ENCODE measurements at places on chromosomes 7 and 10.

GRCh38 chr10:47445720-47446119 is 38.2 kb downstream of the ANXA8 start:
- no peak for DNase-seq

DNA sequence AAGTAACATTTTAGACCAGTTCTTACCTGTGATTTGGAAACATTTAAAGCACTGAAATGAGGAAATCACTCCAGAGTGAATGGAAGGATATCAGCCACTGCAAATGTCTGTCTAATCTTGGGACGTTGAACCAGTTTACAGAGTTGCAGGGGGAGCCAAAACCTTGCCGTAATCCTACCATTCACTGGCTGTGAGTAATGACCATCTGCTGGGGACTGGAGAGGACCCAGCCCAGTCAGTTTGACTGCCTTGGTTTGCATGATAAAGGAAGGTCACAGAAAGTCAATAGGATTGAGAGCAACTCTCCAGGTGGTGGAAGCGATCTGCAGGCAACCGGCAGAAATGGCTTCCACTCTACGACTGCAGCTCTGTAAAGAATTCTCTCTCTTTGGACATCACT is 167.2 kb downstream of the AKR1D1 start:
- no peak for DNase-seq

DNA sequence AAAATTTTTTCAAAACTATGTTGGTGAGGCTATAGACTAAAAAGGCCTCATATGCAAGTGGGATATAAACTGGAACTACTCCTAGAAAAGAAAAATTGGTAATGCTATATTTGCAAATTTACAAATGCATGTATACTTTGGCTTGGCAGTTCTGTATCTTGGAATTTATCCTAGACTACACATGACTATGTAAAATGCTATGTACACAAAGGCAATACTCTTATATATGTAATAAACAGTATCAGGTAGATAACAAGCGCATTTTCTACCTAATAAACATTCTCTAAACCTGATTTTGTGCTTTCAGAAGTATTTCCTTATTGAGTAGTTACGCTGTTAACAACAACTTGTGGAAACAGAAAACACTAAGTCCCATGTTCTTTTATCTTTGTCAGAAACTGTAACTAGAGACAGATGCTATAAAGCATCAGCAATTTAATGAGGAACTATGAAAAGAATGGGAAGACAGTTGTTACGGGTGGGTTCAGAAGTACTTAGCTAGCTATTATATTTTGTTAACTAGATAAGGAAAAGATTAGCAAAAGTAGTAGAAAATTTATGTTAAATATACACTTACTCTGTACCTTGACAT is 107.8 kb downstream of the ARHGAP12 start:
- no peak for DNase-seq

GRCh38 chr7:148914208-148914777 is 30.2 kb upstream of the EZH2 start:
- no peak for DNase-seq

DNA sequence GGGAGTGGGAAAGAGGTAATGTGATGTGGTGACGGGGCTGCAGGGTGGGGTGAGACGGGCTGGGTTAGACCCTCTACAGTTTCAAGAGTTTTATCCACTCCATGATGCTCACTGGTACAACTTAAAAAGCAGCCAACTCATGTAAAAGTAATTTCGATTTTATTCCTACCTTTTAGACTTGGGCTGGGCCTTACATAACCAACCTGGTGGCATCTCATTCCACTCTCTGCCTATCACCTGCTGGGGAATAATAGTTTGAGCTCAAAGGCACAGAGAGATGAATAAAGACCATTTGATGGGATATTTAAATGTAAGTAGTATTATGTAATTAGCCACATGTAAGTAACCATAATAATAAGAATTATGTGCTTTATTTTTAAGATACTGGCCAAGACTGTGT is 366.0 kb upstream of the RNF32 start:
- DNase-seq: no peak

DNA sequence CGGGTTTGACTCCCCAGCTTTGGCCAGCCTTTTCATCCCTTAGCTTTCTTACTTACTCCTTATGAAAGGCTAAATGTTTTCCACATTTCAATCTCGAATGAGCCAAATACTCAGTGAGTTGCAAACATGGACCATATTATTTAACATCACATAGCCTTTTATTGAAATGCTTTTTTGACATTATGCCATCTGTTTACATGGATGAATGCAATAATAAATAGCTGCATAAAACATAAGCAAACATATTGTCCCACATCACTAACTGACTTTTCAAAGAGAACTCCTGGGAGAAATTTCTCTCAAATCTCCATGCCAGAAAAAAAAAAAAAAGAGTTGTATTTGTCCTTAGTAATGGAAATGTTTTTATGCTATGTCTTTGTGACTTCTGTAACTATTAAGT is 134.9 kb downstream of the LSMEM1 start:
- DNase-seq: no peak

- no peak for DNase-seq
Observed at GRCh38 chr10:17196045-17196444, 5.4 kb downstream of the TRDMT1 start.

DNA sequence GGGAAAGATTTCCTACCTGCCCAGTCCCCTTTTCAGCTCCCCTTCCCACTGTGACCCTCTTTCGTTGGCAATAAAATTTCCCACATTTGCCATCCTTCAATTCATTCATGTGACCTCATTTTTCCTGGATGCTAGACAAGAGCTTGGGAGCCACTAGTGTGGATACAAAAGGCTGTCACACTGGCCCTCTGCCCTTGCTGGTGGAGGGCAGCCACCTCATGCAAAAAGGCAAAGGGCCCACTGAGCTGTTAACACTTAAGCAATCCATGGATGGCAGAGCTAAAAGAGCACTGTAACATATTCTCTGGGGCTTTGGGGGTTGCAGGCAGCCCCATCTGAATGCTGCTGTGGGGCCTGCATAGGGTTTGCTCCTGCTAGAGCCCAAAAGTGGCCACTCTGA is 315.1 kb downstream of the NEBL start:
- DNase-seq: no peak

GRCh38 chr10:71995887-71996575 is 31.8 kb downstream of the CHST3 start:
- no peak for DNase-seq

DNA sequence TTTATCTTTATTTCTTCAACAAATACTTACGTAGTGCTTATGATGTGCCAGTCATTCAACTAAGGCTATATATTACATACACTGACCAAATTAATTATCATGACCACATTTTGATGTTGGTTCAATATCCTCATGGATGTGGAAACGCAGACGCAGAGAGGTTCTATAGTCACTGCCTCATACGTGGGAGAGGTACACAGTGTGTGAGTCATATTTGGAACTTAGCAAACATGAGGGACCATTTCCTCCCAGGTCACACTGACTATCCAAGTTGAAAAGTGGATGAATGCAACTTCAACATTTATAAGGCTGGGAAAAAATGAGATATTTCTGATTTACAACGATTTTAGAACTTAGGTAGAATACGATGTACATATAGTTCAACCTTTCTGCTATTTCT is 113.6 kb downstream of the PRLHR start:
- DNase-seq: no peak

GRCh38 chr7:140485500-140486265 is 6.4 kb upstream of the MKRN1 start:
- DNase-seq: no peak

DNA sequence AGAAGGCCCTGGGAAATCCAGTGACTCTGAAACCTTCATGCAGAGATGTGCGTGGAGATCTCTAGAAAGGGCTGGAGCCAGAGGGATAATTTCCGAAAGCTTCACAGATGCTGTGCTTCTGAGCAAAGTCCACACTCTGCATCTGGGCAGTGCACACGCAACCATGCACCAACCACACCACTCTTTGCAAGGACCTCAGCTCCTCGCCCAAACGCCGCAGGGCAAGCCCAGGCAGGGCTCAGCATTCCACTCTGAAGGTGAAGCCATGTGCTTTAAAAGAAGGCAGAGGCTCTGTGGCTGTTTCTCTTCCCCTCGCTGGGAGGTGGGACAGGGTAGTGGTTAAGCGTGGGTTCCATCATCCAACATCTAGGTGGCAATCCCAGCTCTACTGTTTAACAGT is 48.4 kb downstream of the ASB13 start:
- no peak for DNase-seq

- DNase-seq: no peak
Observed at GRCh38 chr10:78187371-78187770, 153.7 kb downstream of the RPS24 start.

GRCh38 chr7:137146552-137147337 is 196.8 kb downstream of the PTN start:
- no peak for DNase-seq

- no peak for DNase-seq
Observed at GRCh38 chr10:283916-284356, 148.7 kb downstream of the ZMYND11 start.

GRCh38 chr10:132977076-132977475 is 34.7 kb upstream of the CFAP46 start:
- no peak for DNase-seq

DNA sequence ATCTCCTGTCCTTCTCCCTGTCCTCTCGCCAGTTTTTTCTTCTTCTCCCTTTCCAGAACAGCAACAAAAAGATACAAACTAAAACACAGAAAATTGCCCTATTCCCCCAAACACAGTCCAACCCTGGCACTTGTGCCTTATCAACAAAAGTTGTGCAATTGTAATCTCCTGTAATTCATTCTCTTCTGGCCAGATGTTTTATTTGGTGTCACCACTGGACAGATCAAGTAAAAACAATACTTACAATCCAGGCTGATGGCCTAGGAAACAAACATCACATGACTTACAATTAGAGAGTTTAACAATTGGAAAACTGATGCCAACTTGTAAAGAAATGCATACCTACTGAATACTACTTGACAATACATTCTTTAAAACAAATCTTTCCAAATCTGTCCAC is 231.6 kb downstream of the ETV1 start:
- DNase-seq: no peak

GRCh38 chr10:77643795-77644468 is 6.3 kb upstream of the KCNMA1 start:
- peak; percentile 34 for DNase-seq

- no peak for DNase-seq
Observed at GRCh38 chr7:33258491-33258951, 129.2 kb downstream of the BBS9 start.

GRCh38 chr7:113608782-113609181 is 310.0 kb downstream of the PPP1R3A start:
- DNase-seq: no peak

DNA sequence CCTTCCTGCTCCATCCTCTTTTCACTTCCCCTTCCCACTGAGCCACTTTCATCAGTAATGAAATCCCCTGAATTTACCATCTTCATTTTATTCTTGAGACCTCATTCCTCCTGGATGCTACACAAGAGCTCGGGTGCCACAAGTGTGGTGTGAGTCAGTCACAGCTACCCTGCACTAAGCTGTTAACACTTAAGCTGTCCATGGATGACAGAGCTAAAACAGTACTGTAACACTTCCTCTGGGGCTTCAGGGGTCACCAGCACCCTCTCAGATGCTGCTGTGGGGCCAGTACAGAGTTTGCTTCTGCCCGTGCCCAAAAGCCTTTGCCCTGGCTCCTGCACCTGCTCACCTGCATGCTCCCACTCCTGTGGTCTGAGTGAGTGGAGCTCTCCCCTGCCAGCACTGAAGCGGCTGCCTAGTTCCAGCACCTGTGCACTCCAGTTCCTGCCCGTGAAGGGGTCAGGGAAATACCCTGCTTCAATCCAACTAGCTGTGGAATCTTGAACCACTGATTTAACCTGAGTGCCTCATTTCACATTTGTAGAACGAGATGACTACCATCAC is 71.9 kb downstream of the POT1 start:
- no peak for DNase-seq

DNA sequence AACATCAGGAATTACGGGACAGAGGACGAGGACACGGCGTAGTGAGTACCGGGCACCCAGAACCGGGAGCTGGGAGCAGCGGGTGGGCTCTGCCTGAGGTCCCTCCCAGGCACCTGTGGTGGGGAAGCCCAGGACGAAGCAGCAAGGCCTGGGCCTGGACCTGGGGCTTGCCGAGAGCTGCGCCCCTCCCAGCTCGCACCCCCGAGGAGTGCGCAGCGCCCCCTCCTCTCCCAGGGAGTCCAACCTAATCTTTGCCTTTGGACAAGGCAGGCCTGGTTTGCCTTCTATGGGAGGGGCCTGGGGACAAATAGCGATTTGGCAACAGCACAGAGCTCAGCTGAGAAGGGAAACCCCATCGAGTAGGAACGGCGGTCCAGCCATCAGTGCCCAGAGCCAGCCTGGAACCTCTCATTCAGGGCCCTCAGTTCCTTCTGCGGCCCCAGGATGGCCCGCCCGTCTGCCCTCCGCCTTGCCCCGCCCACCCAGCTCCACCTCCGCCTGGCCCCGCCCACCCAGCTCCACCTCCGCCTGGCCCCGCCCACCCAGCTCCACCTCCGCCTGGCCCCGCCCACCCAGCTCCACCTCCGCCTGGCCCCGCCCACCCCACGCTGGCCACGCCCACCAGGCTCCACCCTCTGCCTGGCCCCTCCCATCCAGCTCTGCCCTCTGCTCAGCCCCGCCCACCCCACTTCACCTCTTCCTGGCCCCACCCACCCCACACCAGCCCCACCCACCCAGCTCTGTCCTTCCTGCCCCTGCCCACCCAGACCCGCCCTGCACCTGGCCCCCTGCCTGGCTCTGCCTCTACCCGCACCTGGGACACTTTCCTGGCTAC is 32.5 kb upstream of the KNDC1 start:
- DNase-seq: no peak

DNA sequence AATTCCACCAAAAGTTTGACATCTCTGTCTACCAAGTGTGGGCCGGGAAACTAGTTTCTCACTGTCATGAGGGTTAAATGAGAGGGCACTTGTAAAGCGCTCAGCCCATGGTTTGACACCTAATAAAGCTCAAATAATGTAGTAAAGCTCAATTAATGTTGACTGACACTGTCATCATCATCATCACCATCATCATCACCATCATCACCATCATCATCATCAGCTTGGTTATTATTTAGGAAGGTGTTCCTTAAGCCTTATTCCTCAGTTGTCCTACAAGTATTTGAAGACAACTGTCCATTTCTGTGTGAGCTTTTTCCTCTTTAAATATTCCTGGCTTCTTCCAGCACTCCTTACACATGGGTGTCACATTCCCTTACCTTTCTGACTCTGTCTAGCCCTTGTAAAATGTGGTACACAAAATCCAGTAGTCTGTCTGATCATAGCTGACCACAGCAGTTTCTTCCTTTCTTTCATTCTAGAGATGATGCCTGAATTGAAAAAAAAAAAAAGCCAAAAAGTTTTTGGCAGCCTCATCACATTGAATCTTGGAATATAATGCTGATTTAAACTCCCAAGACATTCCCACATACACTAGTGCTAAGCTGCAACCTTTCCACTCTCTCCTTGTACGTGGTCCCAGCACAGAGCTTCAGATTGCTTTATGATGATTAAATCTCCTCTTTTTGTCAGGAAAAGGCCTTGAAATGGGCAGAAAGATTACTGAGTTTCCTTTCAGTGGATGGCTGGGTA is 40.6 kb upstream of the SEPHS1 start:
- DNase-seq: no peak

Data from KG1 (cell line).